ENCODE measurements at places on chromosomes 2 and 18. TPM values are rescaled to one million over a fixed set of nuclear protein-coding genes. Genes with fewer than 3 reads are reported as not detected.

The NOSTRIN gene
- total RNA-seq = 0.18 TPM

The SERPINB3 gene
- total RNA-seq = not detected

The ALPP gene
- not detected for total RNA-seq

The IL36A gene
- not detected for total RNA-seq
